ENCODE measurements at places on chromosomes 5 and 9.

- DNase-seq = no peak
These were observed 652.1 kb downstream of the LRRC70 start for GRCh38 chr5:63230754-63231153.

DNA sequence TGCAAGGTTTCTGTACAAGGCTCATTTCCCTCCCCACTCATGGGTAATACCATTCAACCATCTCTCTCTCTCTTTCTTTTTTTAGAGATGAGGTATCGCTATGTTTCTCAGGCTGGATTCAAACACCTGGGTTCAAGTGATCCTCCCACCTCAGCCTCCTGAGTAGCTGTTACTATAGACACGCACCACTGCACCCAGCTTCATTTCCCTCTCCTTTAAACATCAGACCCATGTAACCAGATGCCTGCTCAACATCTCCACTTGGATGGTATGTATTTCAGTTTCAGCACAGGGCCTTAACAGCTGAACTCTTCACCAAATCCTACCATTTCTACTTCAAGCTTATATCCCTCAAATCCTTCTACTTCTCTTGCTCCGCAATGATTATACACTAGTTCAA is 117.4 kb downstream of the SSBP2 start:
- no peak for DNase-seq

GRCh38 chr5:82613891-82614290 is 335.7 kb upstream of the RPS23 start:
- no peak for DNase-seq

DNA sequence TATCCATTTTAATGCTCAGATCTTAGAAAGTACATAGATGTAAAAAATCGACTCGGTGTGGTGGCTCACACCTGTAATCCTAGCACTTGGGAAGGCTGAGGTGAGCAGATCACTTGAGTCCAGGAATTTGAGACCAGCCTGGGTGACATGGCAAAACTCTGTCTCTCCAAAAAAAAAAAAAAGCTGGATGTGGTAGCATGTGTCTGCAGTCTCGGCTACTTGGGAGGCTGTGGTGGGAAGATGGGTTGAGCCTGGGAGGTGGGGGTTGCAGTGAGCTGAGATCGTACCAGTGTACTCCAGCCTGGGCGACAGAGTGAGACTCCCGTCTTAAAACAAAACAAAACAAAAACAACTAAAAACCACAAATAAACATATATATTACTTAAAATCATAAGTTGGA is 61.4 kb downstream of the RASA1 start:
- DNase-seq = no peak

DNA sequence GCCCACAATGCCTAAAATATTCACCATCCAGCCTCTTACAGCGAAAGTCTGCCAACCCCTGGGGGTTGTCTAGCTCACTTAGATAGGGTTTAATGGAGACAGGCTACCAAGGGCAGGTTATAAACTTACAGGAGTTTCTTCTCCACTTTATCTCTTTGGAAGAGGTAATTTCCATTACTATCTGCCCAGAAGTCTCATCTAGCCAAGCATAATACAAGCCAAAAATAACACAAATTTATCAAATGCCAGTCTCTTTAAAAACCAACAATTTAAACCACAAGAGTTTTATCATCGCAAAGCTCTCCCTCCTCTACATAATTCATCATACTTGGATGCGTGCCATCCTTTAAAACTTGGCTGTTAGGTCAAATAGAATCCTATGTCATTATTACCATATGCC is 6.2 kb downstream of the RBM22 start:
- no peak for DNase-seq

DNA sequence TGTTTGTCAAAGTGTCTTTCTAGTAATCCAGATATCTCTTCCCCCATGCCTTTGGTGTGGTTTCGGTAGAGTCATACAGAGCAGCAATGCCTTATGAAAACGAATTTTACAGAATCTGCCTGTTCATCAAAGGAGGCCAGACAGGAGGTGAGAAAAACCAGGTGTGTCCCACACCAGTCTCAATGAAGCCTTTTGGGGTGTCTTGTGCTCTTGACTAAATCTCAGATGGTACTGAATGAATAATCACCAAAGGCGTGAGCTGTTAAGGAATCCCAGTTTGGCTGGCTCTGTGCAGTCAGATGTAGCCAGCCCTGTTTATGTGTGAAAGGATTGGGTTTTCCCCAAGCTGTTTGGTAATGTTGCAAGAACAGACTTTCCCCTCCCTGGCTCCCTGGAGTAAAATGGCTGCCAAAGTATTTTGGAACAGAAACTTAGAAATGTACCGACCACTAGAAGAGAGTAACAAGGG is 70.8 kb upstream of the CDKN2B start:
- peak; percentile 6 for DNase-seq

DNA sequence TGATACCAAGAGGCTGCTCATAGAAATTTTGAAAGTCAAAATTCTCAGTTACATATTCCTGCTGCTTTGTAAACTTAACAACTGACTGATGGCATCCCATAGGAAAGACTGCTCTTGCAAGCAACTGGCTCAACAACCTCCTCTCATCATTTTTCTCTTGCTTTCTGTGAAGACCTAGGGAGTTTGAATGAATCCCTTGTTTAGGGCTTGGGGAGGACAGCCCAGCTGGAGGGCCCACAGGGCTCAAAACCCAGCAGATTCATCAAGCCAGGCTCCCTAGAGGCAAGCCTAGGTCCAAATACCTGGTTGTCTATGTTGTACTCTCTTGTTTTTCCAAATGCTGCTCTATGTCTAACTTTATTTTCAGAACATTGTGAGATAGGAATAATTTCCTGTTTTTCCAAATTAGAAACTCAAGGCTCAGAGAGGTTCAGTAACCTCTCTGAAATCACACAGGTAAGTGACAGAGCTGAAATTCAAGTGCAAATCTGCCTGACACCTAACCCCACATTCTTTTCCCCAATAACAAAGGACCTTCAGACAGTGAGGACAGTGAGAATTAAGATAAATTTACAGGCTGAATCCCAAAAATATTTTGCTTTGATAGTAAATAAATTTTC is 558.9 kb upstream of the KLF4 start:
- DNase-seq = no peak

- peak; percentile 11 for DNase-seq
These were observed 26.6 kb downstream of the GRAMD2B start for GRCh38 chr5:126449751-126450271.

DNA sequence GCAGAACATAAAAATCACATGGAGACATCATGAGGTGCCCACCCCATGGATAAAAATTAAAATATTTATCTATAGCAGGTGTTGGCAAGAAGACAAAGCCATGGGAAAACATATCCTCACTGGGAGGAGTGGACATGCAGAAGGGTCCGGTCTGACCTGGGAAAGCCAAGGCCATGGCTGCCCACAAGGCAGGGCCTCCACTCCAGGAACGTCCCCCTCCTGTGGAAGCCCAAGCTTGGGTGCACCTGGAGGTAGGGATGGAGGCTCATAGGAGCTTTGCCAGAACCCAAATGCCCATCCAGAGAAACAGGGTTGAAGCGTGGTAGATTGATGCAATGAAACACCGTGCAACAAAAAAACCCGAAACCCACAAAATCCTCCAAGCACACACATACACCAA is 81.4 kb upstream of the COL5A1 start:
- no peak for DNase-seq

- no peak for DNase-seq
These were observed 185.3 kb downstream of the SAXO1 start for GRCh38 chr9:18847576-18848275.

DNA sequence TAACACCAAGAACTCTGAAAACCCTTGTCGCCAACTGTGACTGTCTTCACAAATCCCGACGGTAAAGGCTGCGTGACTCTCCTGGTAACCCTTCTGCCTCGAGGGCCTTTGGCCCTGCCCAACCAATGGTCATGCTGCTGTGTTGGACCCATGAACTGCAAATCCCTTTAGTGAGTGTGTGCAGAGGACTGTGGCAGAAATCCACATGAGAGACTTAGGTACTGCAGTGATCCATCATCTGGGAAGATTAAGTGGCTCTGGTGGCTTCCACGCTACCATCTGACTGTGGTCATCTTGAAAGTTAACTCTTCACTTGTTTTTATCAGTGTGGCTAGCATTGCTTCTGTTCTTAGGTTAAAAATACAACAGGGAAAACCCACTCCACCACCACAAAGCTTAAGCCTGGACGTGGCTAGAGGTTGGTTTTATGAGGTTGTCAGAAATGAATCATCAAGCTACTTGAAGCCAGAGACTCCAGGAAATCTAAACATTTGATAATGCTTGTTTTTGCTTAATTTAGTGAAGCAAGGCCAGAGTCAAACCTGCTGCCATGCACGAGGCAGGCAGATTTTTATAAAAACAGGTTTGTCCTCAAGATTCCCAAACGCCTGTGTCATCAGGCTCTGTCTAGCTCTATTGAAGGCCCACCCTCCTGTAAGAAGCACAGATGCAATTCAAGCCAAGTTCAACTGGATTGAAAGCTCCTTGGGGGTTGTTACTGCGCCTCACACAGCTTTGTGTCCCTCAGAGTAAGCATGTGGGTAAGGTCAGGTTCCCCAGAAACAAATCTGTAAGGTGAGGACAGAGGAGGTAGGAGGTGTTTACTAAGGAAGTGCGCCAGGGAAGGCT is 52.7 kb upstream of the ERCC6L2 start:
- DNase-seq = no peak

DNA sequence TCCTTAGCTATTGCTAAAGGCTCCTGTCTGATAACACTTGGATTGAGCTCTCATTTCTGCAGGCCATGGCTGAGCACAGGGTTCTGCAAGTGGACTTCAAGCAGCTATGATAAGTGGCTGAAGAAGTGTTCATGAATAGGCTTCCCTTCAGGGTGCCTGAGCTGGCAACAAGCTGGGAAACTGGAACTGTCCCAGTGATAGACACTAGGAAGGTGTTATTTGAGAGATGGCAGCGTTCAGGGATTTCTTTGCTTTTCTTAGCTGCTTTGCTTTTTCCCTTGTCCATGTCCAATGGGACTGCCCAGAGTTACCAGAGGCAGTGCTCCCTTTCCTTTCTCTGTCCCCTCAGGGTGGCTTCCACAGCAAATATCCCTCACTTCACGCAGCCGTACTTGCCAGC is 75.8 kb downstream of the INIP start:
- no peak for DNase-seq

DNA sequence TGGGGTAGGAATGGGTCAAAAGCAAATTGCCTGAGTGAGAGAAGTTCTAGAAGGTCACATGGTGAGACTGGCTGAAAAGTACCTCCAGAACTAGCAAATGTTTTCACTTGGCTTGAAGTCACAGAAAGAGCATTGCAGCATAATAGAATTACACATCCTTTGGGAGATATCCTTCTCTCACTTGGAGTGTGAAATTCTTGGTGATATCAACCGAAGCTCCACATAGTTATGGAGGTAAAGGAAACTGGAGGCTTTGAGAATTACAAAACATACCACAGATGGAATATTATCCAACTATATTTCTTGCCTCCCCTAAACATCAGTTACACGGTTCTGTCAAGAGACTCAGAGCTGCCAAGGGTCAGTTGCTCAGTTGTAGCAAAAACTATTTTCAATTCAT is 182.4 kb downstream of the SEMA5A start:
- DNase-seq = no peak

GRCh38 chr5:140245341-140245740 is 57.6 kb downstream of the PFDN1 start:
- no peak for DNase-seq

- no peak for DNase-seq
These were observed 14.9 kb downstream of the ARHGEF28 start for GRCh38 chr5:73640861-73641320.

GRCh38 chr5:142412581-142412980 is 87.8 kb upstream of the SPRY4 start:
- no peak for DNase-seq

DNA sequence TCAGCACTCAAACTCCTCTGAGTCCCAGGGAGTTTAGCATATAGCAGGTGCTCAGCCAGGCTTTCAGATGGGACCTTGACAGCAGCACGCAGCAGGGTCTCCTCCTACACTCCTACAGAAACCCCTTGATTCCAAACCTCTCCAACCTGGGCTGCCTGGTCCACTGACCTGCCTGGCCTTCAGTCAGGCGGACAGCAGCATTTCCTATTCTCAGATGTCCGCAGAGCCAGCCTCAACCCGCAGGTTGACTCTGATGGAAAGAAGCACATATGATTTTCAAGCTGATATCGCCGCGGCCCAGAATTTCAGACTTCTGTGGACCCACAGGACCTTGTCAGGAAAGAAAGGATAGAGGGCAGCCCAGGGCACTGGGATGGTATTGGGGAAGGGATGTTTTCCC is 5.3 kb upstream of the SLC25A48 start:
- no peak for DNase-seq
